ENCODE measurements at places on chromosomes 11 and 22.

GRCh38 chr11:2989551-2989950 is 2.6 kb downstream of the NAP1L4 start:
- DNase-seq = no peak

DNA sequence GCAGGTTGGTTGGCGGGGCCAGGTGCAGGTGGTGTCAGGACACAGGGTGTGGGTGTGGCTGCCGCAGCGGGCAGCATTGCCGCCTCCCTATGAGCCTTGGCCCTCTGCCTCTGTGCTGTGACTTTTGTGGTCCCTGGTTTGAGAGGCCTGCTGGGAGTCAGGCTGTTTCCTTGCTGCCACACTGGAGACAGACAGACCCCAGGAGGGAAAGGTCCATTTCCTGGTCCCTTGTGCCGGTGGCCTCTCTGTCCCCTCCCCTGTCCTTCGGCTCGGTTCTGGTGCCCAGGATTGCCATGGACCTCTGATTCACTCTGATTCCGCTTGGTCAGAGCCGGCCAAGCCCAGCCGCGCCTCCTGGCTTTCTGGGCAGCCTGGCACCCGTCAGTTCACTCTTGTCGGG is 196.9 kb downstream of the TBC1D22A start:
- DNase-seq = no peak

GRCh38 chr11:84564180-84564866 is 1062.8 kb downstream of the DLG2 start:
- DNase-seq = peak; percentile 16

DNA sequence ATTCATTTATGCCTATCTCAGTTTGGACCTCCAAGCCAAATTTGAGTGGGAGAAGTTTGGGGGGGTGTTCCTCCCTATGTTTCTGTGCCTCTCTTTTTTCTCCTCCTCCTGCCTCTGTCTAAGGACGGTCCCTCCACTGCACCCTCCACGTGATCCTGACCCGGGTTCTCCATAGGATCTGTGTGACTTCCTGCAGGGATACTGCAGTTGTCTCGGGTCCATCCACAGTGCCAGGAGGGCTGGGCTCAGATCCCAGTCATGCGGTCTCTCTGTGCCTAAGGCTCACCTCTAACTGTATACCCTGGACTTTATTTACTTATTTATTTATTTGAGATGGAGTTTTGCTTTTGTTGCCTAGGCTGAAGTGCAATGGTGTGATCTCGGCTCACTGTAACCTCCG is 1354.5 kb downstream of the BRD1 start:
- no peak for DNase-seq

DNA sequence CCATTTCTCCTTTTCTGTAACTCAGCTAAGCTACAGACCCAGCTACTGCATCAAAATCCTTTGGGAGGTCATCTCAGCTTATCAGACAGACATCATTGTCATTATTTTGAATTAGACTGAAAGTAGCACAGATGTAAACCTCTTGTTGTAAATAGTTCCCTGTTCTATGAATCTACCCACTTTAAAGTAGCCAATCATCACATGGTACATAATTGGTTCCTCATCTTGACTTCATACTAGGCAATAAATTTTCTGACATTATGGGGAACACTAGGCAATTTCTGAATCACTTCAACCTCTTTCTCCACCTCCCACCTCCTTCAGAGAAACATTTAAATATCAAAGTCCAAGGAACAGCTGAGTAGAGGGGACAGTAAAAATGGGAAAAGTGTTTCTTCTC is 47.9 kb downstream of the MPPED2 start:
- DNase-seq = no peak

- peak; percentile 96 for DNase-seq
Measured at GRCh38 chr11:34208266-34209135, 103.1 kb downstream of the NAT10 start.

DNA sequence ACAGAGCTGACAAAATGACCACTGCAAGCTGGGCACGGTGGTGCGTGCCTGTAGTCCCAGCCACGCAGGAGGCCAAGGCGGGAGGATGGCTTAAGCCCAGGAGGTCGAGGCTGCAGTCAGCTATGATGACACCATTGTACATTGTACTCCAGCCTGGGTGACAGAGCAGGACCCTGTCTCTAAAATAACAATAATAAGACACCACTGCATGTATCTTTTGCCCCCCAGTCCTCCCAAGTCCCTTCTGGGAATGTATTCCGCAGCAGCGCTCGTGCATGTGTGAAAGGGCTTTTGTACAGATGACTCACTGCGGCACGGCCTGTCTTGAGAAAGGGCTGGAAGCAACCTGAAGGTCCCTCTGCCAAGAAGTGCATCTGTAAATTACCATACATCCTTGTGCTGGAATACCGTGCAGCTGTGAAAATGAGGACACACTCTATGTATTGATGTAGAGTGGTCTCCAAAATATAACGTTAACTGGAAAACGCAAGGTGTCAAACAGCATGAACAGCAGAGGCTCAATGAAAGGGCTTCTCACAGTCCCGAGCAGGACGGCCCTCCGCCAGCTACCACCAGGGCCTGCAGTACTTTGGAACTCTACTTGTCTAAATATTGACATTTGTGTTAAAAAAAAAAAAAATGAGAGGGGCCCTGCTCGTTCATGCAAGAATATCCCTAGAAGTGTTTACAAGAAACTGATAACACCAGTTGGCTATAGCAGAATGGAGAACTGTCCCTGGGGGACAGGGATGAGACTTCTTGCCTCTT is 9.0 kb upstream of the CDC42EP2 start:
- DNase-seq = no peak

DNA sequence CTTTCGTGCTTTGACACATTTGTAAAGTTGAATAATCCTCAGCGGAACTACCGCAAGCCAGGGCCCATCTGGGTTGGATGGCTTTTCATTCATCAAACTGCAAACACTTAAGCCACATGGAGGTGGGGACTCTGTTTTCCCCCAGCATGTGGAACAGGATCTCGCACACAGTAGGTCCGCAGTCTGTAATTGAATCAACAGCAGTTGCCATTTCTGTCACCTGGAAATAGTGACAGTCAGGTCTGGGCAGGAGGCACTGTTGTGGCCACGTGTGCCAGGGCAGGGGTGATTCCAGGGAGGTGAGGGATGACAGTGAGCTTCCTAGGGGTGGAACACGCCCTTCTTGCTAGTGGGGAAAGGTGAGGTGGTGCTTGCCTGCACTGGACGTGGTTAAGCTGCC is 50.7 kb upstream of the ANO1 start:
- DNase-seq = no peak

DNA sequence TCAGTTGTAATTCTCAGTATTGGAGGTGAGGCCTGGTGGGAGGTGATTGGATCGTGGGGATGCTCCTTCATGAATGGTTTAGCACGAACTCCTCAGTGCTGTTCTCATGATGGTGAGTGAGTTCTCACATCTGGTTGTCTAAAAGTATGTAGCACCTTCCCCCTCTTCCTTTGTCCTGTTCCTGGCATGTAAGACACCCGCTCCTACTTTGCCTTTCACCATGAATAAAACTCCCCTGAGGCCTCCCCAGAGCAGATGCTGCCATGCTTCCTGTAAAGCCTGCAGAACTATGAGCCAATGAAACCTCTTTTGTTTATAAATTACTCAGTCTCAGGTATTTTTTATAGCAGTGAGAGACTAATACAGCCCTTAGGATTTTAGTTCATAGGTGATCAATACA is 191.5 kb downstream of the MAML2 start:
- DNase-seq = no peak

DNA sequence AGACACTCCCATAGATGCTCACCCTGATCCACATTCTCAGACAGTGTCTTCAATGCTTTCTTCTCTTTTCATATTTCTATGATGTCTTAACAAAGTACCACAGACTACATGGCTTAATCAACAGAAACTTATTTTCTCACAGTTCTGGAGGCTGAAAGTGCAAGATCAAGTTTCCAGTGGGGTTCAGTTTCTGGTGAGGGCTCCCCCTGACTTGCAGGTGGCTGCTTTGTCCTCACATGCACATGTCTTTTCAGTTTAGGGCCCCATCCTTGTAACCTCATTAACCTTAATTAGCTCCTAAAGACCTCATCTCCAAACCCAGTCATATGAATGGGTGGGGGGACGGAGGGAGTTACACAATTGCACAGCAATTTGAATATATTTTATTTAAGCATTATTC is 335.8 kb downstream of the AASDHPPT start:
- DNase-seq = no peak

GRCh38 chr11:62614275-62614674 is 1.2 kb downstream of the ROM1 start:
- no peak for DNase-seq

DNA sequence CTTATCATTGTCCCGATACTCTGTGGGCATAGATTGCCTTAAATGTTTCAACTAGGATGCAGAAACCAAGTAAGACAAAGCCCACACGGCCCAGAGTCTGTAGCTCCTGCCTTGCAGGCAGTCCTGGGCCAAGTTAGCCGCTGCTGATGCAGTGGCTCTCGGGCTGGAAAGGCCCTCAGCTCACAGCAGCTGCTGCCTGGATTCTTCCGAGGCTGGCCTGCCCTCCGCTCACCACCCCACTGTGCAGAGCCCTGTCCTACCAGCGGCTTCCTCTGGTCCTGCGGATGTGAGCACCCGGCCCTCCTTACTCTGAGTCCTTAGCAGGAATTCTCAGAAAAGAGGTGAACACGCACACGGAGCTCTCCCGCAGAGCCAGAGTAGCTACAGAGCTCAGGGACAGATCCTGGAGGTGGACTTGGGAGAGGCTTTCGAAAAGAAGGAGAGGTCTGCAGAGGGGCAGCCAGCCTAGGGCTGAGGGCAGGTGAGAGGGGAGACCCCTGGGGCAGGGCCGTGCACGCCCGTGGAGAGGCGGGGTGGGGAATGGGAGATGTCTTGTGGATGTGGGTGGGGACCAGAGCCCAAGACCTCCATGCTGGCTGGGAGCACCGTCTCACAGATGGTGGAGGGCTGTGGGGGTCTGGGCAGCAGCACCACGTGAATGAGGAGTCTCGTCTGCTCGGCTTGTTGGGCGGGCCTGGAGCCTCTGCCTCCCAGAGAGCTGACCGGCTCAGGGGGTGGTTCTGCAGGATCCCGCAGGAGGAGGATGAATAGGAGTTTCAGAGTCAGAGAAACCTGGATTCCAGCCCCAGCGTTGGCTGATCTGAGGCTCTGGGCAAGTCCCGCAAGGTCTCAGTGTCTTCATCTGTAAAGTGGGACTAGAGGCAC is 117.4 kb upstream of the B3GAT1 start:
- DNase-seq = no peak

GRCh38 chr11:34988294-34989255 is 72.2 kb downstream of the PDHX start:
- peak; percentile 82 for DNase-seq

- no peak for DNase-seq
Measured at GRCh38 chr22:48218889-48219420, 1456.5 kb downstream of the TBC1D22A start.

- no peak for DNase-seq
Measured at GRCh38 chr11:111045407-111045803, 200.1 kb upstream of the POU2AF2 start.

DNA sequence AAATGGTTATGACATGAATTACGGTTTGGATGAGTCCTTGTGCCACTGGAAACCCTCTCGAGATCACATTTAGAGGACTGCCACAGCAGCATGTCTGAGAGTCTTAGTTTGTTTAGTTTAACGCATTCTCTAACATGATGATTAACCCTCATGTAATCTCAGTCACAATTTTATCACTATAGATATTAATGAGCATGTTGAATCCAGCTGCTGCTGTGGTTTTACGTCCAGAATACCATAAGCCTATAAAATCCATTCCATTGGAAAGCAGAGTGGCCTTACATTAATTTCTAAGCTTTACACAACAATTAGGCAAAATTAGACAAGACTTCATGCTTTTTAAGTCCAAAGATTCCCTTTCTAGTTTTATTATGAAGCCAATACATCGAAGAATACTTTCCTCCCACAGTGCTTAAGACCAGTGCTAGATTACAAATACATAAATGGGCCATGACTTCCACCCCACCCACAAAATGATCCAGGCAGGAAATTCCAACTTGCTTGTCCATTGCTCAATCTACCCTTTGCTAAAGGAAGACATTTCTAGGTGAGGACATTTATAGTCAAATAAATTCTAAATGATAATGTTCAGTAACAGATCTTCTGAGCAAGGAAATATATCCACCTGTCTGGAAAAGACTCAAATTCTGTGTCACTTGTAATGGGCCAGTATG is 3.5 kb upstream of the ELMOD1 start:
- no peak for DNase-seq

GRCh38 chr11:126007238-126007637 is 55.4 kb downstream of the CDON start:
- DNase-seq = no peak

- no peak for DNase-seq
Measured at GRCh38 chr11:93870616-93871015, 20.2 kb upstream of the VSTM5 start.

DNA sequence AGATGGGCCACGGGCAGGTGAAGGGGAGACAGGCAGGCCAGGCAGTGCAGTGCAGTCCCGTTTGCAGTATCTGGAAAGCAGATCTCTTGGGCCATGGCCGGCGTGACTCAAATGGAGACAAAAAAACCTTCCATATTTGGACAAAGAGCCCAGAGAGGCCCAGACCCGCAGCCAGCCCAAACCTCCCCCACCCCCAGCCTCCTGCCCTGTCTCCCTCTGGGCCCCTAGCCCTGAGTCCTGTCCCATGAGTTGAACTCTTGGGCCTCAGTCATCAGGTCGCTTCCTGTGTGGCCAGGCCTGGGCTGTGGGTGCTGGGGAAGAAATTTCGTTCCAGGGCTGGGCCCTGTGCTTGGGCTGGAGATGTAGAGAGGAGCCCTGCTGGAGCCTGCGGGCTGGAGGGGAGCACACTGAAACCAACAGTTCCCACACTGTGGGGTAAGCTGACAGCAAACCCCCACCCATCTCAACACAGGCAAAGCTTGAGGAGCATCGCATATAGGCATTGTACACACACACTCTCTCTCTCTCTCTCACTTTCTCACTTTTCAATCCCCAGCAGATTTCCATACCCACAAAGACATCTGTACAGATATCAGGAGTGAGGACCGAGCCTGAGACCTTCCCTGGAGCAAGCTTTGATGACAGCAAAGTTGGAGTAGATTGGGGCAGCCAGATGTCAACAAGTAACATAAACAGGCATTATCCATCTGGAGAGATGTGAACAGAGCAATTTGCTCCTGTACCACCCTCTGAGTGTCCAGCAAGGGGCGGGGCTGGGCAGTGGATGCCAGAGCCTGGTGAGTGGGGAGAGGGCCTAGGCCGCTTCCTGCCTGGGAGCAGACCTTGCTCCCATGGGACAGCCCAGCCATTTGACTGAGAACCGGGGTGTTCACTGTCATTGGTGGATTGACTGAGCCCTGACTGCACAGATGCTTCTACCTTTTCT is 17.2 kb downstream of the ARHGEF17 start:
- DNase-seq = no peak

GRCh38 chr11:68040957-68041591 is 2.2 kb downstream of the TCIRG1 start:
- no peak for DNase-seq

GRCh38 chr11:12019866-12020416 is 11.5 kb upstream of the DKK3 start:
- DNase-seq = no peak

Data from MV-4-11 (cell line).